ENCODE measurements at places on chromosomes 2 and 18.

DNA sequence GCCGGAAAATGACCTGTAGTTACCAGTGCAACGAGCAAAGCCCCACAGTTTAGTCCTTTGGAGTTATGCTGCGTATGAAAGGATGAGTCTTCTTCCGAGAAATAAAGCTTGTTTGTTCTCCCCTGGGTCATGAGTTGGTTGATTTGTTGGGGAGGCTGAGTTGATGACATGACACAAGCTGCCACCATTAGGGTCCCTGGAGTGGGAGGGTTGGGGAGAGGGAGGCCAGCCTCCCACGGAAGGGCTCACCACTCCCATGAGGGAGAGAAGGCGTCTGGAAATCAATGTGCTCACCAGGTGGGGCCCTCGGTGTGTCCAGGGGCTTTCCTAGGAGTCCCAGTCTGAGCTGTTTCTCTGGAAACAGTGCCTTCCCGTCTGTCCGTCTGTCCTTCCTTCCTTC lies 7.4 kb upstream of the DGKD start:
- DNase-seq = no peak

GRCh38 chr18:12637901-12638643 lies 19.8 kb downstream of the SPIRE1 start:
- DNase-seq = no peak

DNA sequence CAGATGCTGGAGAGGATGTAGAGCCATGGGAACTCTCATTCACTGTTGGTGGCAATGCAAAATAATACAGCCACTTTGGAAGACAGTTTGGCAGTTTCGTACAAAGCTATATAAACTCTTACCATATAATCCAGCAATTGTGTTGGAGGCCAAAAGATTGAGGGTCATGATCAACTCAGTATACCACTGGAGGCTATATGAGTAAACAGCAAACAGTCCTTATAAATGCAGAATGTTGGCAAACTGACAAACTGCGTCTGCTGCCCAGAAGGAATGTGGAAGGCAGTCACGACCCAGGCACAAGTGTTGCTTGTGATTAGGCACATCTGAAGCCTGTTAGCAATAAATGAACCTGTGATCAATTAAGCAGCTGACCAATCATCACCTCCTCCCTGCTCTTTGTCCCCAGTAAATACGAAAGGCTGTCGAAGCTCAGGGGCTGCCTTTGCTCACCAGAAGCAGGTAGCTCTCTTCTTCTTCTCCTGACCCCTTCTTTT lies 98.1 kb upstream of the SPOPL start:
- DNase-seq = no peak

DNA sequence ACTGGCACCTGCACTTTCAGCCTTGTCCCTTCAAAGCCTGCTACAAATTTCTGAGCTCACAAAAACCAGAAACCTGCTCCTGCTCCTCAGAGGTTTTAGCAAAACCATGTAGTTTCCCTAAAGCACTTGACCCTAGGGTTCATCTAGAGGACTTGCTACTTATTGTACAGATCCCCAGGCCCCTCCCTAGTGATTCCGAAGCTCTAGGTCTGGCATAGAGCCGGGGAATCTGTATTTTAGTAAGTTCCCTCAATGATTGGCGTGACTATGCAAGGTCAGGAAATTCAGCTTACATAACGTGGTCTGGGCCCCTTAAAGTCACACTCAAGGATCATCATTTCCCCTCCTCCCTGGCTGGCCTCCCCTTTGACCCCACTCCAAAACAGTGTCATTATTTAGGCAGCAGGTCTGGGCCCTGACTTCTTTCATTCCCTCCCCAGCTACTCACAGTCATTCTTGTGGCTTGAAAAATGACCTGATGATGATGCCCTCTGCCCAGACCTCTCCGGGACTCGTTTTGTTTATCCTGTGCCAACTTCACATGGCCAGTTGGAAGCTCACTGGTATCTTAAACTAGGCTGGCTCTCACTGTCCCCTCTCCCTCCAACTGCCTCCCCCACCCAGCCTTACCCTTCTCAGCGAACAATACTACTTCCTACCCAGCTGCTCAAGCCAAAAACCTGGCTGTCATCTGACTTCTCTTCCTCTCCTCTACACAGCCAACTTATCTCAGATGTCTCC lies 36.0 kb downstream of the WDFY1 start:
- no peak for DNase-seq

DNA sequence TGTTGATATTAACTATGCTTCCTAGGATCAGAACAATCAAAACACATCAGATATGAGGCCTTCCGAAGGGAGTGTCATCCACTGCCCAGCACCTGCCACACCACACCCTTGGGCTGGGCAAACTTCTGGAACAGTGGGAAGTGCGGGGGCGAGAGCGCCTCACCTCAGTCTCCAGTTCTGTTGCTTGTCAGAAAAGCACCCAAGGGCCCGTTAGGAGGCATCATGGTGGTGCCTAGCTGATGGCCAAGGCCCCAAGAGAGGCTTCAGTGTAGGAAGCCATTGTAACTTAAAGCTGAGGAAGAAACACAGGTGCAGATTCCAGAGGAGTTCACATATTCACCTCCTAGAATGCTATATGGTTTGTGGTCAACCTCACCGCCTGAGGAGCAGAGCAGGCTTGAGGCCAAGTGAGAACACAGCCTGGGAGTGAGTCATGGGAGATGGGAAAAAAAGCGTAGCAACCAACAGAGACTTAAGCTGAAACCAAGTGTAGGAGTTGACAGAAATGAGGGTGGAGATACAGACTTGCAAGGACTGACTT lies 85.1 kb upstream of the ATL2 start:
- no peak for DNase-seq

- no peak for DNase-seq
These were observed 43.4 kb downstream of the LHCGR start for GRCh38 chr2:48712151-48712550.

- DNase-seq = peak; percentile 2
These were observed 563 bp downstream of the KIF3C start for GRCh38 chr2:25981596-25982272.

GRCh38 chr2:26820932-26821331 lies 27.0 kb upstream of the DPYSL5 start:
- no peak for DNase-seq

GRCh38 chr2:216932863-216933548 lies 73.1 kb upstream of the TNP1 start:
- no peak for DNase-seq

GRCh38 chr18:45680066-45680690 lies 43.8 kb upstream of the SLC14A1 start:
- no peak for DNase-seq

Data from T-helper 1 cell (primary cell).